ENCODE measurements at places on chromosomes 16 and 17. TPM values are rescaled to one million over a fixed set of nuclear protein-coding genes. Genes with fewer than 3 reads are reported as not detected.

The CCL1 gene
- 3.5 TPM for total RNA-seq

The NDRG4 gene
- total RNA-seq: 0.14 TPM

The HCRT gene
- total RNA-seq: not detected

The KRTAP2-3 gene
- not detected for total RNA-seq

The MYH10 gene
- 1.9 TPM for total RNA-seq

The TAC4 gene
- total RNA-seq: not detected

The TAT gene
- not detected for total RNA-seq

The CIITA gene
- 13.3 TPM for total RNA-seq

The SMIM36 gene
- total RNA-seq: not detected

The CLDN7 gene
- 1.1 TPM for total RNA-seq

The SCGB1C2 gene
- not detected for total RNA-seq

The UBB gene
- total RNA-seq: 1,889 TPM

The ITGAD gene
- 0.47 TPM for total RNA-seq

The TGFB1I1 gene
- 0.75 TPM for total RNA-seq

The RHBDL1 gene
- total RNA-seq: 1.0 TPM

The TMEM256 gene
- 40.1 TPM for total RNA-seq

The OVCA2 gene
- total RNA-seq: 49.8 TPM

The GSG1L gene
- not detected for total RNA-seq

The CCDC137 gene
- 38.0 TPM for total RNA-seq

The CDH15 gene
- total RNA-seq: not detected

The CASKIN1 gene
- 0.26 TPM for total RNA-seq

The ENPP7 gene
- total RNA-seq: not detected

The RNF43 gene
- total RNA-seq: 1.3 TPM

The SKAP1 gene
- 40.9 TPM for total RNA-seq

The NXPH3 gene
- not detected for total RNA-seq

The MPO gene
- not detected for total RNA-seq

The FTO gene
- 55.4 TPM for total RNA-seq

The SLC52A1 gene
- not detected for total RNA-seq

The TEX14 gene
- total RNA-seq: 0.22 TPM

The UNC13D gene
- 289 TPM for total RNA-seq

The CRYM gene
- total RNA-seq: not detected

The TNK1 gene
- not detected for total RNA-seq

The MRPL10 gene
- 44.7 TPM for total RNA-seq

The TMC8 gene
- total RNA-seq: 209 TPM

The ITGB4 gene
- 0.90 TPM for total RNA-seq

The IL17C gene
- 0.64 TPM for total RNA-seq

The QRICH2 gene
- total RNA-seq: 4.1 TPM

The CTRB1 gene
- total RNA-seq: not detected

Data from natural killer cell treated with Interleukin-12 subunit alpha and Interleukin-12 subunit beta and Interleukin-15 and Interleukin-18, amount 100 ng/mL, for 72 hours (primary cell).